ENCODE measurements at places on chromosomes 11 and 22.

DNA sequence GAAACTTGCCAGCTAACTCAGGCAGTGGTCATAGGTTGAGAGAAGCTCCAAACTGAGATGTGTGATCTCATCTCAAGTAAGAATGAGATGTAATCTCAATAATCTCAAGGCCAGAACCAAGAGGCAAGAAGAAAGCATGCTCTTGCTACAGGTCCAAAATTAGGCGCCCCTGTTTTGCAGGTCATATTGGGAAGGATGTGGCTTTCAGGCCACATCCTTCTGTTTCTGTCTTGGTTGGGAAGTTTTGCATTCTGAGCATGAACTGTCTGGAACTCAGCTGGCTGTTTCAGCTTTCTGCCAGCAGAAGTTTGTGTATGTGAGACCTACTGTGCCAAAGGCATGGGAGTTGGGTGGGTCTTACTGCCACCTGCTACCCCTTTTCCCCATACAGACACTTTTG lies 67.5 kb upstream of the MS4A8 start:
- DNase-seq: no peak

GRCh38 chr11:117374316-117375055 lies 46.8 kb downstream of the CEP164 start:
- no peak for DNase-seq

GRCh38 chr22:47010211-47010610 lies 247.8 kb downstream of the TBC1D22A start:
- no peak for DNase-seq

GRCh38 chr22:28198692-28199091 lies 279.6 kb upstream of the PITPNB start:
- no peak for DNase-seq

GRCh38 chr22:30733181-30733631 lies 38.5 kb downstream of the OSBP2 start:
- no peak for DNase-seq

DNA sequence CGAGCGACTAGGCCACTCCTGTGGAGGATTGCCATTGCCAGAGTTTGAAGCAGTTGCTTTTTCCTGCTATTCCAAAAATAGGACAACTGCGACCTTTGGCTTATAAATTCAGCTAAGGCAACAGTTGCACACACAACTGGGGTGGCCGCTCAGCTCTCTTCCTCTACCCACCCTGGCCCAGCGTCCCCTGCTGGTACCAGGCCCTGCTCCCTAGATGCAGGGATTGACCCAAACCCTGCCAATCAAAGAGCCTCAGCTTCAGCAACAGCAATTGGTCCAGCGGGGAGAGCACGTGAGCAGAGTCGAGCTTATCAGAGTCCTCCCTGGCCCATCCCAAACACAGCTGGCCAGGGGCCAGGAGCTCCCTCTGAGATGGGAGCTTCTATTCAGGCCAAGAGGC lies 22.0 kb upstream of the CABP2 start:
- DNase-seq: peak; percentile 17

- no peak for DNase-seq
These were observed 22.2 kb downstream of the SHISA8 start for GRCh38 chr22:41892721-41893120.

DNA sequence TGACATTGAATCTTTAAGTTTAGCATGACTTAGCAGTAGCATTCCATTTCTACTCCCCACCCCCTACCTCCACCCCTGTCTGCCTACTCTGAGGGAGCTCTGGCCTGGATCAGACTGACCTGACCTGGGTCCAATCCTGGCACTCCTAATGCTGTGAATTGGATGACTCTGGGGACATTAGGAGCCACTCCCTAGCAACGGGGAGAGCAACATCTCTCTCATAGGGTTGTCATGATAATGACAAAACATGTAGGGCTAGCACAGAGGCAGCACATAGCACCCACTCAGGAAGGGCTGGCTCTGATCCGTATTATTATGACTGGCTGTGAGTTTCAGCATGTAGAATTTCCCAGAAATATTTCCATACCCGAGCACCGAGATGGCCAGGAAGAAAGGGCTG lies 40.5 kb downstream of the CABIN1 start:
- DNase-seq: no peak

GRCh38 chr22:28933321-28933720 lies 49.9 kb downstream of the ZNRF3 start:
- no peak for DNase-seq

- no peak for DNase-seq
These were observed 37.7 kb upstream of the IGLL5 start for GRCh38 chr22:22849640-22850610.

GRCh38 chr22:46108564-46109473 lies 41.5 kb upstream of the PPARA start:
- DNase-seq: peak; percentile 69

GRCh38 chr11:34665077-34665835 lies 44.4 kb downstream of the EHF start:
- DNase-seq: no peak

DNA sequence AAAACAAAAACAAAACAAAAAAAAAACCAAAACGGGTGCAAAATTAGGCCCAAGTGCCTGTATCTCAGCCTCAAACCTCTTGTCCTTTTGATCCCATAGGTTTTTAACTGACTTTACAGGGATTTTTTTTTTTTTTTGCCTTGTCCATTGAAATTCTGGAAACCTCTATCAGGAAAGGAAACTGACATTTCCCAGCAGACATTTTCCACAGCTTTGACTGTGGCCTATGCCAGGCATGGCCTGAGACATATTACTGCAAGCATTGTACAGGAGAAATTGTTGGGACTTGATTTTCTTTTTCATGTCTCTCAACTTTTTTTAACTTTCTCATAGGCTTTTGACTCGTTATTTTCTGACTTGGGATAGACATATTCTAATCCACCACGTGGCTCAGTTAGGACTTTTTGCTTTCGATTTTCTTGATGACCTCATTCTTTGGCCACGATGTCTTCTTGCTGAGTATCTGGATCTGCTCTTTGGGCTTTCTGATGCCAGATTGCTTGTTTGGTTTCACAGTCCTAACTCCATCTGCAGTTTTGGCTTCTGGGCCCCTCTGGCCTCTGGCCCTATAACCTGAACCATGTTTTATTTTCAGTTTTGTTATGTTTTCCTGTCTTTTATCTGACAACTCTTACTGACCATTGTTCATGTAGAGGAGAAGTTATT lies 336.1 kb upstream of the C11orf87 start:
- DNase-seq: no peak

GRCh38 chr22:19943082-19944026 lies 1.7 kb upstream of the TXNRD2 start:
- peak; percentile 46 for DNase-seq

DNA sequence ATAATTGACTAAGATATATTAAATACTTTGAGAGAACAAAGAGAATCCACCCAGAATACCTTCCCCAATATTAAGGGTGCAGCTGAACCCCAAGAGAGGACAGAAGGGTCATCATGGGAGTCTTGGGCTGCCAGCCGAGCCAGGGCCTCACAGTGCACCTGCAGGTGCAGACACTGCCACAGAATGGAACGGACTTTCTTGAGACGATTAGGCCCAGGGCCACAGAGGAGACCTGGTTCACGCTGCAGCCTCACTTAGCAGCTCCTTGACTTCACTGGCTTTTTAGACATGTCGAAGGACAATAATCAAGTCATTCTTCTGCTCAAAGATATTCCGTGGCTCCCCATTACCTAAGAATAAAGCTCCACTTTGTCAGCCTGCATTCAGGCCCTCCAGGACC lies 100.6 kb downstream of the PHF21B start:
- DNase-seq: no peak

DNA sequence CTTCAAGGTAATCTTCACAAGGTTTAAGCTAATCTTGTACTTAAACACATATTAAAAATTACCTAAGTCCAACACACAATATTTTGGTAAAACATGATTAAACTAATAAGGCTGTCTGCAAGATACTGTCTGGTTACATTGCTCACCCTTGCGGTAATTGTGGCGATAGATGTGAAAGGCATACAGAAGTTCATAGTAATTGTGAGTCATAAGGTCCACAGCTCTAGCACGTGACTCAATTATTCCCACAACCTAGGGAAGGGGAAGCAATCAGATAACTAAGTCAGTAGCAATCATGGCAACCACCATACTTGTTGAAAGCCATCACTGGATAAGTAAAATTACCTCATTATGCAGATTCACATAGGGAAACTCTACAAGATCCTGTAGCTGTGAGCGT lies 30.5 kb upstream of the FNBP4 start:
- DNase-seq: no peak

DNA sequence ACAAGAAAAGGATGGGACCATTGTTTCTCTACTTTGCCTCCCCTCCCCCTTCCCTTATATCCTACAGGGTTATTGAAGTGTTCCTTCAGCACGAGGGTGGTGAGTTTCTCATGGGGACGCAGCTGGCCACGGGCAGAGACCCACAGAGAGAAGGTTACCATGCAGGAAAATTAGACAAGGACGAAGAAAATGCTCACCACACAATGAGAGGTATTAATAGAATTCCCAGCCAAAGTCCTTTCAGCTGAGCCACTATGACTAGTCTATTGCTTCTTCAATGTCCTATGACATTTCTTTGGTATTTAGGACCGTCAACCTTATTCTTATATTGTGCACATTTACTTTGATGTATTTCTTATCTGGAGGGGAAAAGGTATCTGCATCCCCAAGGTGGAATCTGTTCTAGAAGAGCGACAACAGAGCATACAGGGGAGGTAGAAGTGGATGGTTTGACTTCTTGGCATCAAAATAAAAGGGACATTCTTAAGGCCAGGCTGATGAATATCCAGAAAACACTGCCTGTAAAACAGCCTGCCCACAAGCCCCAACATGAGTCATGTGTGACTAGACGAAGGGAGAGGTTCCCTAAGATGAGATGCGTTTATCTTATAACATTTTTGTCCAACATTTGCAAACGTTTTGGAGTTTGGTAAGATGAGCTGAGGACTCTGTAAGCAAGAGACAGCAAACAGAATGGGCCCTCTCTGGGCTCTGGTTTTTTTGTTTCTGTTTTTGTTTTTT lies 209.8 kb upstream of the NARS2 start:
- DNase-seq: no peak

Data from ELF-1 (cell line).